ENCODE measurements at places on chromosomes 5 and 9. TPM values are rescaled to one million over a fixed set of nuclear protein-coding genes. Genes with fewer than 3 reads are reported as not detected.

PCDHAC2 gene
- total RNA-seq, result 2.3 TPM

KCNIP1 gene
- 12.6 TPM for total RNA-seq

IFNA16 gene
- total RNA-seq, result not detected

AOPEP gene
- 108 TPM for total RNA-seq

GRCh38 chr5:62814991-62815390 is 236.4 kb downstream of the LRRC70 start:
- H3K4me1 ChIP-seq, result no peaks in the 10 kb centered on the region
- no peaks in the 10 kb centered on the region for H3K36me3 ChIP-seq
- H3K4me3 ChIP-seq, result no peak overlapping the region
- H3K27me3 ChIP-seq, result no peaks in the 10 kb centered on the region
- no peak overlapping the region for H3K27ac ChIP-seq
- DNase-seq, result no peak

GRCh38 chr5:52694648-52695047 is 93.1 kb upstream of the ITGA1 start:
- H3K27ac ChIP-seq, result peak overlapping the region; percentile 4
- H3K36me3 ChIP-seq, result no peaks in the 10 kb centered on the region
- H3K27me3 ChIP-seq, result no peaks in the 10 kb centered on the region
- no peak for DNase-seq
- H3K4me3 ChIP-seq, result no peak overlapping the region

DNA sequence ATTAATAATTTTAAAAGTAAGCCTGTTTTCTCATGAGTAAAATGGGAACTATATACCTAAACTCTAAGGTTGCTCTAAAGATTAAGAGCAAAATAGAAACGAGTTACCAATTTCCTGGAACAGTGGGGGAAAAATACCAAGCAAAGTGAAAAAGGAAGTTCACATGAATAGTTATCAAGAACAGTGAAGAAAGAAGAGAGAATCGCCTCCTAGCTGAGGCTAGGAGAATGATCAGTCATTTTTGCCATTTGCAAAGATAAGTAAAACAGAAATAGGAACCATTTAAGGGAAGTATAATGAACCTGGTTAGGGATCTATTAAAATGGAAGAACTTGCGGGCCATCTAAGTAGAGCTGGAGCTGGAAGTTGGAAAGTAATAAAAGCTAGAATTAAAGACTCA is 50.7 kb downstream of the P4HA2 start:
- H3K27ac ChIP-seq, result no peak overlapping the region
- H3K4me1 ChIP-seq, result peaks cover 9% of the 10 kb centered on the region
- H3K27me3 ChIP-seq, result peaks cover 24% of the 10 kb centered on the region
- no peak overlapping the region for H3K4me3 ChIP-seq
- no peak for DNase-seq
- H3K36me3 ChIP-seq, result peaks cover 3% of the 10 kb centered on the region

DNA sequence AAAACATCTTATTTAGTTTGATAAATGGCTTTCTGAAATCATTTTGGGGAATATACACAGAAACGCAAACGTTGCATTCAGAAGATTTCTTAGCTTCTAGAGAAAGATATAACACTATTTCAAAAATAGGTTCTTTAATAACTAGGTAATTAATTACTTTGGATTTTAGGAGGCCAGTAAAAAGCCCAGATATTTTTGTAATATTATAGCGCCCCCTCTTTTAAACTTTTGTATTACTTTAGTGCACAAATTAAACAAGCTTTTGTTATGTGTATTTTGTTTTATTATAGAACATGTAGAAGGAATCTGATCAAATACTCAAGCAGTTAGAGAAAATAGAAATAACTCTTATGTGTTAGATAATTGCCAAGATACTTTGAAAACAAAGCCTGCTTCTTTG is 57.7 kb downstream of the COMMD10 start:
- no peak overlapping the region for H3K4me3 ChIP-seq
- H3K27ac ChIP-seq, result no peak overlapping the region
- H3K36me3 ChIP-seq, result peaks cover 4% of the 10 kb centered on the region

DNA sequence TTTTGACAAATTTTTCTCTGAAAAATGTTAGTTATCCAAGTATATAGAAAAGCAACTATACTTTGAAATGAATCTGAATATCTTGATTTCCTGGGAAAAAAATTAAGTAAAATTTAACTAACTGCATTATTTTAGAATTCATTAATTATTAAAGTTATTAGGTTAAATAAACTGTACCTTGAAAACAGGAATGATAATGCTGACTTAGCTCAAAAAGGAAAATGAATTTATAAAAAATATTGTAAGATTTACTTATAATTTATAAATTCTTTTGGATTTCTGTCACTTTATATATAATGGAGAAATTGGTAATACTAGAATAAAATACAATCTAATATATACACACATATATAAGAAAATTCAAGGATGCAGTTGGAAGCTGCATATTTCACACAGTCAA is 36.1 kb upstream of the ACOT12 start:
- H3K36me3 ChIP-seq, result peaks cover 8% of the 10 kb centered on the region
- H3K27ac ChIP-seq, result no peak overlapping the region
- H3K4me1 ChIP-seq, result peaks cover 42% of the 10 kb centered on the region
- DNase-seq, result no peak

DNA sequence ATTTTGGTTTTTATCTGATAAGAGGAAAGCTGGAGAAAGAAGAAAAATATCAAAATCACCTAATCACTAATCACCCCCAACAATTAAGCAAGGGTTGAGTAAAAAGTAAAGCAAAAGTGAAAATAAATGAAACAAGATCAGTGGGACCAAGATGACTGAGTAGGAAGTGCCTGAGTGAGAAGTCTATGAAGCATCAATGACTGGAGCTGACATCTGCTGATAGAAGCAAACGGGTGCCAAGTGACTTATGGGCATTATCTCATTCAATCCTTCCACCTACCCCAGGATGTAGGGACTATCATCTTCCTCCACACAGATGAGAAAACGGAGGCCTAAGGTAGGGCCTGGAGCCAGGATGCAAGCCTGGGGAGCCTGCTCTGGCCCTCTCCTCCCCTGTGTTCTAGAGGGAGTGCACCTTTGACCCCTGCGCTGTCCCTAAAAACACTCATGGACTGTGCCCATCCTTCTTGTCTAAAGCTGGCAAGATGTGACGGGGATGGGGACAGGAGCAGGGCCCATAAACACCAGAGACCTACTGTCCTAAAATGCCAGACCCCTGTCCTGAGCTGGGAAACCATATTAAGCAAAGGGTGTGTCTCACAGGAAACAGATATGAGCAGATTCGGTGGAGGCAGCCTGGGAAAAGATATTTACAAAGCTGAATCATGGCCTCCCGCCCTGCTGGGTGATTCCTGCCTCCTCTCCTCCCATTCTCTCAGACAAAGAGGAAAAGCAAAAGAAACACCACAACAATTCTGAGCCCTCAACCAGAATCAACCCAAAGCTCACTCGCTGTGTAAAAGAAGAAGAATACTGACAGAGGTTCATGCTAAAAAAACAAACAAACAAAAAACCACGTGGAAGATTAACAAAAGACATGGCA is 116.0 kb downstream of the AUH start:
- H3K4me1 ChIP-seq, result peaks cover 23% of the 10 kb centered on the region
- H3K4me3 ChIP-seq, result no peak overlapping the region
- H3K36me3 ChIP-seq, result no peaks in the 10 kb centered on the region
- no peaks in the 10 kb centered on the region for H3K27me3 ChIP-seq
- peak overlapping the region; percentile 70 for H3K27ac ChIP-seq
- DNase-seq, result no peak

GRCh38 chr5:128083033-128083810 is at the start of gene SLC12A2:
TSS of gene SLC12A2 (plus strand) at chr5:128083766. CDS start at chr5:128083955, 189 bp downstream.
- H3K27me3 ChIP-seq, result no peaks in the 10 kb centered on the region
- H3K4me3 ChIP-seq, result peak within 1 kb of the TSS; percentile 89
- peak within 1 kb of the TSS; percentile 83 for H3K27ac ChIP-seq
- H3K4me1 ChIP-seq, result peaks cover 57% of the 10 kb centered on the region
- no peaks in the 10 kb centered on the region for H3K36me3 ChIP-seq

- H3K27ac ChIP-seq, result no peak overlapping the region
- no peak overlapping the region for H3K4me3 ChIP-seq
- DNase-seq, result no peak
- H3K4me1 ChIP-seq, result peaks cover 28% of the 10 kb centered on the region
- peaks cover 9% of the 10 kb centered on the region for H3K36me3 ChIP-seq
Measured at GRCh38 chr9:37787059-37787458, 2.2 kb upstream of the EXOSC3 start.

DNA sequence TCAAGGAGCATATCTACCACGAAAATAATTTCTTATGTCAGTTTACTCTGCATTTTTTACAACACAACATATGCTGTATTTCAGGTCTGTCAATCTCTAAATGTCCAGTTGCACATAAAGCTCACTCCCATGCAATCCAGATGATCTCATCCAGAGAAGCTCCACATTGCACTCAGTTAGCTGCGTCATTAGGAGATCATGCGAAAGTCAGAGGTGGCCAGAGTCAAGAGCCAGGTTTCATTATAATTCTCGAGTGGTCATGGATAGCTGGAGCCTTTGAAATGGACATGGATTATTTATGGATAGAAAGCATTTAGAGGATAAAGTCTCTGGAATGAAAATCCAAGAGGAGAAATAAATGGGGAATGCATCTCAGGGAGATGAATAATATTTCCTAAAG is 232.3 kb downstream of the GAS1 start:
- no peak overlapping the region for H3K4me3 ChIP-seq
- no peaks in the 10 kb centered on the region for H3K36me3 ChIP-seq
- H3K4me1 ChIP-seq, result peaks cover 12% of the 10 kb centered on the region
- H3K27ac ChIP-seq, result no peak overlapping the region

GRCh38 chr9:125845271-125845808 is 98.2 kb downstream of the PBX3 start:
- no peak for DNase-seq
- H3K27ac ChIP-seq, result no peak overlapping the region
- H3K4me1 ChIP-seq, result peaks cover 19% of the 10 kb centered on the region
- H3K36me3 ChIP-seq, result peaks cover 5% of the 10 kb centered on the region

- H3K4me3 ChIP-seq, result no peak overlapping the region
- no peaks in the 10 kb centered on the region for H3K36me3 ChIP-seq
- H3K27ac ChIP-seq, result no peak overlapping the region
Measured at GRCh38 chr5:150298701-150299451, 3.8 kb downstream of the ARSI start.

GRCh38 chr5:107437986-107438510 is 232.7 kb downstream of the EFNA5 start:
- no peaks in the 10 kb centered on the region for H3K4me1 ChIP-seq
- no peak overlapping the region for H3K4me3 ChIP-seq
- no peaks in the 10 kb centered on the region for H3K27me3 ChIP-seq
- DNase-seq, result no peak

DNA sequence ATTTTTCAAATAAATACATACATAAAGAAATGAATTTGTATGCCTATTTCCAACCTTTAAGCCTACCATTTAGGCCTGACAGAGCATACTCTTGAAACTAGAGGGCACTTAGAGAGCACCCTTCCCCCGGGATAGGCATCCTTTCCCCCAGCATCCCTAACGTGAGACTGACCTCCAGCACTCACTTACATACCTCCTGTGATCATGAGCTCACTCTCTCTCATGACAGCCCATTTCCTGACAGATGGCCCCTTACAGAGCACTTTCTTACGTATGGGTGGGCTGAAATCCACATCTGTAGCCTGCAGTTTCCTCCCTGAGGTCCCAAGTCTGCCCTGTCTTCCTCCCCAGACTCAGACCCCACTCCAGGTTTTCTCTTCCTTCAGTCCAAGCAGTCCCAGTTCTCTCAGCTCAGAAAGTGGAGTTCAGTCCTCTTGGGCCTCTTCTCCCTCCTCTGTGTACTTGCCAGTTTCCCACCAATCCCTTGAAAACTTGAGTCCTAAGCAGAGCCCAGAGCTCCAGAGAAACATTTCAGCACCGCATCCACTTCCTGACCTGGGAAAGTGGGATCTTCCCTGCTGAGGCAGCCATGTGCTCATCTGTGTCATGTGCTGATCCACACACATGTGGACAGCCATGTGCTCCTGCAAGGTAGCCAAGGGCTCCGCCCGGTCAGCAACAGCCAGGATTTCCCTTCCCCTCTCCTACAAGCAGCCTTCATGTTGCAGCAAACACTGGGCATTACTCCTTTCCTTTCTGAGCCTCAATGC is 2.2 kb upstream of the CDX1 start:
- H3K4me1 ChIP-seq, result peaks cover 46% of the 10 kb centered on the region
- H3K36me3 ChIP-seq, result no peaks in the 10 kb centered on the region
- no peak overlapping the region for H3K4me3 ChIP-seq
- peaks cover 4% of the 10 kb centered on the region for H3K27me3 ChIP-seq
